ENCODE measurements at places on chromosomes 3 and 15.

GRCh38 chr3:66153481-66154443 lies 67.0 kb upstream of the SLC25A26 start:
- DNase-seq = no peak

DNA sequence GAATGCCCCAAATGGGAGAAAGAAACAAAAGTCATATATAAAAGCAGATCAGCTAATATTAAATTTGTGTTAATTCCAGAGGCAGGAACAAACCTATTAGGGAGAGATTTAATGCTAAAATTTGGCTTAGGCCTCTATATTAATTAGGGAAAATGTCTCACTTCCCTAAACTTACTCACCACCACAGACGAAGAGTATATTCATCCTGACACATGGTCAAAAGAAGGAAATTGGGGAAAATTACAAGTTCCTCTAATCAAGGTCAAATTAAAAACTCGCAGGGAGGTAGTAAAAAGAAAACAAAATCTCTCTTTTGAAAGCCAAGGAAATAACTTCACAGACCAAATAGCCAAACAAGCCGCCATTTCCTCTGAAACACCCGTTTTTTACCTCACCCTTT lies 32.2 kb downstream of the GRM2 start:
- no peak for DNase-seq

DNA sequence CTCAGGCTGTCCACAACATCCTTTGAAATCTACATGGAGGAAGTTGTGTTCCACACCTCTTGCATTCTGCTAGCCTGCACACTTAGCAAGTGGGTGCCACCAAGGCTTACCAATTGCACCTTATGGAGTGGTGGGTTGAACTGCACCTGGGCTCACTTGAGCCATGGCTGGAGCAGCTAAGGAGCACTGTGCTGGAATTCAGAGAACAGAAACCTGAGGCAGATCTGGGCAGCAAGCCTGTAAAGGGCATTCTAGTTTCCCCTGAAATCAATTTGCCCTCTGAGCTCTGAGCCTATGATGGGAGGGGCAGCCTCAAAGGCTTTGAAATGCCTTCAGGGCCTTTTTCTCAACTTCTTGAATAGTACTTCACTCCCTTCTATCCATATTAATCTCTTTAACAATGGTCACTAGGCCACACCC lies 18.0 kb downstream of the BTLA start:
- DNase-seq = no peak

- DNase-seq = no peak
These were observed 418.8 kb upstream of the ALCAM start for GRCh38 chr3:104947943-104948342.

DNA sequence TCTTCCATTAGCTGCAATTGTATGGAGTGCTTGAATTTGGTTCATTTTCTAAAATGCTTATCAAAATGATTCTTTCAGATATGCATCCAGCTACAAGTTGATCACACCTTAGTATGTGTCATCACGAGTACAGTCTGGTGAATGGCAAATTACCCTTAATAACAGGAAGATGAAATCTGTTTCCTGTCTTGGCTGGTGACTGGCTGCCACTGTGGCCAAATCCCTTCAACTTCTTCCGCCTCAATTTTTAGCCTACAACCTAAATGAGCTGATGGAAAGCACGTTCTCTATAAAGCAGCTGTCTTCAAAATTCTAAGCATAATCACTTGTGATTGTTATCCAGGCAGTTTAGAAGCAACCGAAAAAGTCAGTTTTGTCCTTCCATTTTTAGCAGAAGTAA lies 387.1 kb upstream of the NECTIN3 start:
- no peak for DNase-seq

DNA sequence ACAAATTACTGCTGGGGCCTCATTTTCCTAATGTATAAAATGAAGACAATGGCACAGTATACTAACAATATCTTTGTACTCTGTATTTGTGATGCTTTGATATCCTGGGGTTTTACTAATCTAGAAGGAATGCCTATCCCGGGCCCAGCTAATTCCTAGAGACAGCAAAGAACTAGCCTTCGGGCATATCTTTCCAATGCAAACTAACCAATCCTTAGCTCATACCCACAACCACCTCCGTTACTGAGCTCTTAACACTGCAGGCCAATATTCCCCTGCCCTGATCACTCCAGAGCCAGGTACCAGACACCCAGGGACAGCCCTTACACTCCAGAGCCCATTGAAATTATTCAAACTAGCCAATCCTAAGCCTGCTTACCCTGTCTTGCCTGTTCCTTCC lies 309.0 kb downstream of the ULK4 start:
- no peak for DNase-seq

DNA sequence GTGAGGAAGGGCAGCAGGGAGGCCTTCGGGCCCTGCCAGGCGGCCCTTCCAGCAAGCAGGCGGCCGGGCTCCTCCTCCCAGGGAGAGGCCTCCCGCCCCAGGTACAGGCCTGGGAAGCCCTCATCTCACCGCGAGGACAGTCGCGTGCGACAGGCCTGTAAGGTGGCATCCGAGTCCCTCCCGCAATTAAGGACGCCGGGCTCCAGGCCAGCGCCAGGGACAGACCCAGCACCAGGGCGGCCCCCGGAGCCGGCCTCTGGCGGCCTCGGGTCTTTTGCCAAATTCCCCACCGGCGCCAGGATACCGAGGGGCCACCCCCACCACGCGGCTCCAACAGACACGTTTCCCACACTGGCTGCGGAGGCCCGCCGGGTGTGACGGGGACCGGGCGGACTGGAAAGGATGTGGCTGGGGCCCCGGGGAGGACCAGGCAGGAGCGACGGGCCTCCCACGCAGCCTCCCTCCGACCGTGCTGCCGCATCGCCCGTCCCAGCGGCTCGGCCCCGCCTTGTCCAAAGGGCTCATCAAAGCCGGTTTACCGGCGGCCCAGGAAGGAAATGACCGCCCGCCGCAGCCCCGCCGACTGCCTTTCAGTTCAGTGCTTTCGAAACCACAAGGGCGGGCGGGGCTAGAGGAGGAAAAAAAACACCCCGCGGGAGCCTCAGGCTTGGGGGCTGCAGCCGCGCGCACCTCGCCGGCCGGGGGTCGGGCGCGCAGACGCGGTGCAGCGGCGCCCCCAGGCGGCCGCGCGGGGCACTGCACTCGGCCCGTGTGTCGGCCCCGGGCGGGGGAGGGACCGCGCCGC lies 11.3 kb downstream of the XXYLT1 start:
- peak; percentile 84 for DNase-seq

GRCh38 chr3:186589856-186590579 lies 19.5 kb downstream of the DNAJB11 start:
- DNase-seq = no peak

- no peak for DNase-seq
These were observed 52.8 kb downstream of the CORO2B start for GRCh38 chr15:68631601-68632051.

GRCh38 chr15:92365906-92366305 lies 27.8 kb upstream of the ST8SIA2 start:
- no peak for DNase-seq
